ENCODE measurements at places on chromosomes 5 and 9.

GRCh38 chr9:75869236-75869635 lies 21.2 kb upstream of the PCSK5 start:
- no peak for DNase-seq

- DNase-seq = no peak
Observed at GRCh38 chr9:72817413-72817812, 135.4 kb downstream of the ALDH1A1 start.

DNA sequence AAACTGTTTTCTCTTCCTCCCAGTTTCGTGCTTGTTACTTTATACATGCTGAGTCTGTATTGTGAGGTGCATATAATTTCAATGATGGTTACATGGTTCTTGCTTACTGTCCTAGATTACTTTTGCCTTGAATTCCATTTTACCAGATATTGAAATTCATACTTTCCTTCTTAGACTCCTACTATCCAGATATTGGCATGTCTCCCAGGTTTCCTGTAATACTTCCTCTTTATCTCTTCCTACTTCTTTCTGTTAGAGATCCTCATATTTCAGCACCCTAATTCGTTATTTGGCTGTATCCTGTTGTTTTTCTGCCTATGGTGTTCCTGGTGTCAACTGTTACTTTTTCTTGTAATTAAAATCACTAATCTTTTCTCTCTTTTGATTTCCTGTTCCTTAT lies 522.1 kb downstream of the CCDC171 start:
- DNase-seq = no peak

DNA sequence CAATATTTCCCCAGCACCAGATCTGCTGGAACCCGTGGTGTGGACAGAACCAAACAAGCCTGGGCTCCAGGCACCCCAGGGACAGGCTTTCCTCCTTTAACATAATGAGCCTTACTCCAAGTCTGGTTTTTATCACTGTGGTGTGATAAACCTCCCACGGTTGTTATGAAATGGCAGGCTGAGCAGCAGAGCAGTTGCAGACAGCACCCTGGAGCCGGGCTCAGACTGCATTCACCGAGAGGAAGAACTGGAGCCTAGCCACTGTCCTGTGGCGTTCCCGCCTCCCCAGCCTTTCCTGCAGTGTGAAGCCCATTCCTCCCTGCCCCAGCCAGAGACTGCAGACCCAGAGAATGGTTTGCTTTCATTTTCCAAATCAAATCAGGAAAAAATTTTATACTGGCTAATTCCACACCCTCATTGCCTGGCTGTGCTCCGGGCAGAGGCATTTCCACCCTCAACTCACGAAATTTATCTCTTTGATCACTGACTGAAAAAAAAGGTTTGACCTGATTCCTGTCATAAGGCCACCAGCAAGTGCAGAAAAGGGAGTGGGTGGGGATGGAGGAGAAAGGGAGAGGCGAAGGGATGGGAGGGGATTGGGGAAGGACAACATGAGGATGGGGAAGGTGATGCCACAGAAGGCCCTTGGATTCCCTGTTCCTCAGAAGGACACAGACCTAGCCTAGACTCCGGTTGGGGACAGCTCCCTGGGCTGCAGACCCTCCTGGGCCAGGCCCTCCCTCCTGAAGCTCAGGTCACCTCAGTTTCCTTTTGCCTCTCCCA lies 18.9 kb downstream of the IPPK start:
- DNase-seq = no peak

DNA sequence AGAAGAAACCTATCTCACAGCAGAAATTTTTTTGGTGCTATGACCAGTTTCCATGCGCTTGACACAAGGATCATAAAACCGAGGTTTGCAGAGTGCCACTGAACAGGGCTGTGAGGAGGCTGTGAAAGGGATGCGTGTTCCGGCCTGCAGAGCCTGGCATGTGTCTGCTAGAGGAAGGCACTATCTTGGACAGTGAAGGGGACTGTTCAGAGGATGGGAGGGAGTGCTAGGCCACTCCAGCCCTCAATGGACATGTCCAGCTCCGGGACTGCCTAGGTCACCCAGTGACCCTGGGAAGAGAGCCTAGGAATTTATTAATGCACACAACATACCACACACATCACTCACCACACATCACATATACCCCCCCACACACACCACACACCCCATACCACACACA lies 275.9 kb downstream of the GADD45G start:
- DNase-seq = no peak

Measured in T-cell (primary cell).